ENCODE measurements at places on chromosomes 6 and 20.

- DNase-seq = no peak
Measured at GRCh38 chr6:86477500-86478148, 459.7 kb upstream of the HTR1E start.

GRCh38 chr6:143139239-143139784, 78.6 kb downstream of the AIG1 start:
- DNase-seq = no peak

DNA sequence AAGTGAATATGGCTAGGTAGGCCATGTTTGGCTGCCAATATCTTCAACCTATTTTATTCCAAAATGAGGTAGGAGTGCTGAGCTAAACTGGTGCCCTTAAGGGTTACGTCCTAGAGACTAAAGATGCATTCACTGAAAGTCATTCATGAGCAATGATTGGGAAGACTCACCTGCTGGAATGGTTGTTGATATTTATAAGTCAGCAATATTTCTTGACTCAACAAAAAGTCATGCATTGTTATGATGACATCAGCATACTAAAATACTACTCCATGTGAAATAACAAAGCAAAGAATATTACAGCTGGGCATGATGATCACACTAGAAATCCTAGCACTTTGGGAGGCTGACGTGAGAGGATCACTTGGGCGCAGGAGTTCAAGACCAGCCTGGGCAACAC, 17.6 kb upstream of the NUP153 start:
- no peak for DNase-seq

- no peak for DNase-seq
Measured at GRCh38 chr6:27785294-27785693, 126.9 kb downstream of the OR2B2 start.

DNA sequence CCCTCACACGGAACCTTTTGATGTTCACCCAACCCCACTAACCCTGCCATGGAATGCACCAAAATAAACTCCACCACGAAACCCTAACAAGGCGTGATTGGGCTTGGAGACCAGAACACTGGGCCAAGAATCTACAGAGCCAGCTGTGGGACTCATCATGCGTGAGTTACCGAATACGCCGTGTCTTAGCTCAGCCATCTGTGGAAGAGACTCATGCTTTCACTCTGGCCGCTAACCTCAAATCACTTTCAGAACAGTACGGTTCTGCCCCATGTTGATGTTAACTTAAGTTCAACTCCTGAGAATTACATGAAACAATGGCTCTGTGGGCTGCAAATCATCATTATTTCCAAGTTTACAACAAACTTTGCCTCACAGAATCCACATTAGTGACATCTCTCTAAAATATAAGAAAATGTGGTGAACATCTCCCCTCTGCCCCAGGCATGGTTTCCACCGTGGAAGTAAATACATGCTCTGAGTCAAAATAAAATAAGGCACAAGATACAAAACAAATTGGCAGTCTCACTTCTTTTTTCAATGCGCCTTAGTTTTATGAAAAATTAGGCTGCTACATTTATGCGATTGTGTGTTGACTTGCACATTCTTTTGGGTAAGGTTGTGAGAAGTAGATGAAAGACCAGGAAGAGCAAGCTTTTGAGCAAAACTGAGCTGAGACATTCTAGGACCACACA, 308.9 kb upstream of the EXOC2 start:
- DNase-seq = no peak

DNA sequence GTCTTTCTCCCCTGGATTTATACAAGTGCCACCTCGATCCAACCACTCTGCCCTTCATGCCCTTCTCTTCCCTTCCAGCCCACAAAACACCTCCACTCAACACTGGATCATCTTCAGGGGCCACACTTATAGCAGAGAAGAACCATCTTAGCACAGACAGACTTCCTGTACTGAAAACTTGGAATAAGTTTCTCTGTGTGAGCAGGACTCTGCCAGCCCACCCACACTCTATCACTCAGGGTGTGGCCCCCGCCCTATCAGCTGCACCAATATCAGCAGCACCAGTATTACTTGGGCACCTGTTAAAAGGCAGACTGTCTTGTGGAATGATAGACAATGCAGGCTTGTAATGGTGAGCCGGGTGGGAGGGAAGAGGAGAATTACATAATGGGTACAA, 86.7 kb downstream of the SCML4 start:
- no peak for DNase-seq

DNA sequence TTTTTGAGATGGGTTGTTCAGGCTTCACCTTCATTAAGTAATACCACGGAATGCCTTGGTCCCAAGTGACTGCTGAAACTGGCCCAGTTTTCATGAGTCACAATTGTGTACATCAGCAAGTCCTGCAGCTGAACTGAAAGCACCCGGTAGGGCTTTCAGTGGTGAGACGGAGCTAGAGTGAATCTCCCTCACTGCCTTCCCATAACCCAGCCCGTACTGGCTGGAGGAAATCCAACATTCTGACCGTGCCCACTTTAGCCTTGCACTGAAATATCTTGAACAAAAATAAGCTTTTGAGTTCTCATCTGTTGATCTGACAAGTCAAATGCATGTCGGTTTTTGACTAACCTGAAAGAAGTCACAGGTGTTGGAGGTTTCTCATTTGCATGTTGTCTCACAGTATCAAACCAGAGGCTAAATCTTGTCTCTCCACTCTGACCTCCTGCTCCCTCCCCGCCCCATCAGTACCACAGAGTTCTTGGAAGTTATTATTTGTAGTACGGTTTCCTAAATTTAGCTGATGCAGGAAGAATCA, 35.9 kb downstream of the DUSP22 start:
- DNase-seq = peak; percentile 61

DNA sequence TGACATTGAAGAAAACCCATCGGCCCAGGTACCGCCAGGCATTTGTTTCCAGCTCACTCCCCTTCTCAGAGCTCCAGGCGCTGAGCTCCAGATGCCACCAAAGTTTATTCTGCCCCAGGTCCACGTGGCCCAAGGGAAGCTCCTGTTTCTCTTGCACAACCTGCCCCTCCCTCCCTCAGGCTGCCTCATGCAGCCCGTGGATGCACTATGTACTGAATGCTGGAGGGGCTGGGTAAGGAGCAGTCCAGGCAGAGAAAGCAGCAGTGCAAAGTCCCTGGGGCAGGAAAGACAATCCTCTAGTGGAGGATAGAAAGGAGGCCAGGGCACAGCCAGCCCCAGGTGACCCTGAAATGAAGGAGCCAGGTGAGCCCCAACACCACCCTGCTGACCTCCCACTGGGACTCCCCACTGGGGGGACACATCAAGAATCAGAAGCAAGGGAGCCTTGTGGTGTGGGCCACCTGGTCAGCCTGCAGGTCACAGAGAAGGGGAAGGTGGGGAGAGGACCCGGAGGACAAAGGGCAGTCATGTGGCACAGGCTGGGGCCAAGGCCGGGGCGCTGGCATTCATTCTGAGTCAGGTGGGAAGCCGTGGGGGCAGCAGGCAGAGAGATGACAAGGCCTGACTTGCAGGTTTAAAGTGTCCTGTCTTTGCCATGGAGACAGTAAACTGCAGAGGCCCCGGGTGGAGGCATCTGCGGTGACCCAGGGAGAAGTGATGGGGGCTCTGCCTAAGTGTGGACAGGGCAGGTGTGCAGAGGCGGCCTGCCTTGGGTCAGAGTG, 230.1 kb downstream of the PREX1 start:
- no peak for DNase-seq

DNA sequence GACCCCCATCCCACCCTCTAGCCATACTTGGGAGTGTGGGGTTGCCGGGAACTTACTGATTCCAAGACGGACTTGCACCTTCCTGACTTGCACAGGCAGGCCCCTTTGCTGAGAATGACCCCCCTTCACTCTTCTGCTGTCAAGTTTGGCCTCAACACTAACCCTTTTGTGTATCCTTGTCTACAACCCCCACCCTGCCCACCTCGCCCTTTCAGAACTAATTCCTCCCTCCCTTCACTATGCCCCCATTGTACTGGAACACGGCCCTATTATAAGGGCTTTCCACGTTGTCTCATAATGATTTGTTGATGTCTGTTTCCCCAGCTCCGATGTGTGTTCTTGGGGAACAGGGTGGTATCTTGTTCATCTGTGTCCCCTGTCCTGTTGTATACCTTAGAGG, 4.4 kb upstream of the NEDD9 start:
- no peak for DNase-seq

- DNase-seq = no peak
Measured at GRCh38 chr6:165723326-165723725, 60.3 kb upstream of the PDE10A start.

- no peak for DNase-seq
Measured at GRCh38 chr6:14766391-14766994, 479.4 kb upstream of the JARID2 start.

DNA sequence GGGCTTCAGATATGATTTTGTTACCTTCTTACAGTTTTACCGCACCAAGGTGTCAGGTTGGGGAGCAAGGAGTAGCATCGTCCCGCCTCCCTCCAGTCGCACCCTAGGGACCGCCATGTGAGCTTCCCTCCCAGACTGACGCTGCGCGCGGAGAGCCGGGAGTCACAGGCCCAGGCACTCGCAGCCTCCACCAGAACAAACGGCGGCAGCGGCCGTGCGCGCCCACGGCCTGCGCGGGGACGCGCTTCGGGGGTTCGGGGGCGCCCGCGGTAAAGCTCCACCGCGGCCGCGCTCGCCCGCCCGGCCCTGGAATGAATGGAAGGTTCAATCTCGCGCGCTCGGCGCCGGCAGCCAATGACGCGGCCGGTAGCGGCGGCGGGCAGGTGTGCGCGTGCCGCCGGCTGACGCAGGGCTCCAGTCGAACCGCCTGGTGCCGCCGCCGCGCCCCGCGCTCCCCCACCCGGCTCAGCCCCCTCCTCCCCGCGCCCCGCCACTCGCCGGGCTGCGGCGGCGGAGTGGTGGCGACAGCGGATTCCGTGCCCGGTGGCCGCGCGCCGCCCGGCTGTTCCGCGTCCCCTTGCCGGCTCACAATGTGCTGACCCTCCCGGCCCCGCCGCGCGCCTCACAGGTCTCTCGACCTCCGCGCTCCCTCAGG, 16.5 kb upstream of the LIN28B start:
- no peak for DNase-seq

DNA sequence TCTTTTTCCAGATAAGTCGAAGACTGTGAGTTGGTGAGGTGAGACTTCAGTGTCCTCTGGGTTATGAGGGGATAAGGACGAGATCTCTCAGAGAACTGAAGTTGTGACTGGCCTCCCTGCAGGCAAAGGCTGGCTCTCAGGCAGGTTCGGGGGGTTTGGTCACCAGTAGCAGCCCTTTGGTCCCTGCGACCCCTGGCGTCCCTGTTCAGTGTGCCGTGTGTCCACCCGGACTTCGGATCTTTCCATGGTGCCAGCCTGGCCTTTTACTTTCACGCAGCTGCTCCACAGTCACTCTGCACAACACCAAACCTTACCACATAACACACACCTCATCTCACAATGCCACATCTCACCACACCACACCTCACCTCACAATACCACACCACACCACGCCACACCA, 131.9 kb downstream of the ERMARD start:
- DNase-seq = no peak

GRCh38 chr6:30885999-30886896, 1.9 kb downstream of the DDR1 start:
- DNase-seq = peak; percentile 80

DNA sequence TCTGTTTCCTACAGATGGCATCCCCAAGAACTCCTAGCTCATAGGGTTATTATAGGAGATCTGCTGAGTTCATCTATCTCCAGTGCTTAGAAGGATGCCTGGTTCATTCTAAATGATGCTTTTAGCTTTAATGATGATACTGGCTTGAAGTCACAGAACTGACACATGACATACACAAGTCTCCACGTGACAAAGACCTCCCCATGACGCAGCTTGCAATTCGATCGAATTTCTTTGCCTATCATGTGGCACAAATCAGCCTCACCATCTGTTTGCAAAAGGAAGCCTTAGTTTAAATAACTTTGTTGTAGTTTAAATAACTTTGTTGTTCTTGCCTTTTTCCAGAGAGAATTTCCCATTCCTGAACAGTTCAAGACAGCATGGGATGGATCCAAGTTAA, 44.1 kb upstream of the FAM8A1 start:
- DNase-seq = no peak

GRCh38 chr6:130843575-130844320, 16.5 kb downstream of the SMLR1 start:
- DNase-seq = peak; percentile 52

GRCh38 chr20:35695245-35695749, 3.9 kb downstream of the NFS1 start:
- DNase-seq = no peak

DNA sequence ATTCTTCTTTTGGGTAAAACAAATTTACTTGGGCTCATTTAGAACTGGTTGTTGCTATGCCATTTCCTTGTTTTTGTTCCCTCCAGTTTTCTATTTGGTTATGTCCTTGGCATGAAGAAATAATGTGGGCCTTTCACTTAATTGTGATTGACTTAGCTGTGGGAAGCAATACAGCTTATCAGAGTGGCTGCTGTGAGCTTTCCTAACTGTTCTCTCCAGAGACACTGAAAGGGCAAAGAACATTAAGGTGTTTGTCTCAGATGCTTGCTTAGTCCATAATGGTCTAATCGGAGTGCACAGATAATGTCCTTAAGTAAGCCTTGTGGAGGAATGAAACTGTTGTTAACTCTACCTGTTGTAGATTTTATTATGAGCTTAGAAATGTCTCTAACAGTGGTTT, 56.6 kb downstream of the SH3BGRL2 start:
- DNase-seq = no peak

DNA sequence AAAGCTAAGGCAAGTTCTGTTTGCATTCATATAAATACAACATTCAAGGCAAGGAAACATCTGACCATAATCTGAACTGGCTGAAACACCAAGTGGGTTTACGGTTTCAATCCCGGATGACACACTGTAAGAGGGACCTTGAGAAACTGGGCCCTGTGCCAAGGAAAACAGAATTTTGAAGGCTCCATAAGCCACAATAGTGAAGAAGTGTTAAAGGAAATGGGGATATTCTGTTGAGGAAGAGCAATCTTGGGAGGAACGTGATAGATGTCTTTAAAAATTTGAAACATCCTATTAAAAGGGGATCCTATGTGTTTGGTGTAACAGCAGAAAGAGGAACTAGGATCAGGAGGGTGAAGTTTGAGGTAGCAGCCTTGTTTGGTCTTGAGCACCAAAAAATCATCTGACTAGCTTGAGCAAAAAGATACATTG, 82.4 kb upstream of the TAB2 start:
- DNase-seq = peak; percentile 19

- no peak for DNase-seq
Measured at GRCh38 chr6:17622144-17622543, 22.0 kb downstream of the FAM8A1 start.

DNA sequence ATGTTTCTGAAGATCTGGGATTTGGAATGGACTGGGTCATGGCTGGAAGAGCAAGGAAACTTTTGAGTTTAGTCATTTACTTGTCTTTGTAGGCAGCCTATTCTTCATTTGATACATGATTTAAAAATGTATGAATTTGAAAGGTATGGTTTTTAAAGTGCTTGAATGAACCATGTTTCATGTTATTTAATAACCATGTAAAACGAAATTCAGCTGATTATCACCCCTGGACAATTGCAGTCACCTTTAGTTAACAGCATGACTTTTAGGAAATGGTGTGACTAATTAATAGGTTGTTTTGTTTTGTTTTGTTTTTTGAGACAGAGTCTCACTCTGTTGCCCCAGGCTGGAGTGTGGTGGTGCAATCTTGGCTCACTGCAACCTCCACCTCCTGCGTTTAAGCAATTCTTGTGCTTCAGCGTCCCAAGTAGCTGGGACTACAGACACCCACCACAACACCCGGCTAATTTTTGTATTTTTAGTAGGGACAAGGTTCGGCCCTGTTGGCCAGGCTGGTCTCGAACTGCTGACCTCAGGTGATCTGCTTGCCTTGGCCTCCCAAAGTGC, 2.1 kb downstream of the STX11 start:
- no peak for DNase-seq

GRCh38 chr6:168149015-168149414, 70.0 kb upstream of the FRMD1 start:
- no peak for DNase-seq

GRCh38 chr20:1915725-1916124, 20.5 kb downstream of the SIRPA start:
- no peak for DNase-seq

All from NCI-H460 (cell line).